Activated naive CD8-positive, alpha-beta T cell treated with anti-CD3 and anti-CD28 coated beads, Interleukin-2, amount 10 ng/mL, durations not matched to agents 7 days and 5 days (primary cell): ENCODE measurements at places on chromosomes 12 and 14.

- H3K36me3 ChIP-seq, result no peaks in the 10 kb centered on the region
- H3K27me3 ChIP-seq, result no peaks in the 10 kb centered on the region
- no peak overlapping the region for H3K27ac ChIP-seq
Observed at GRCh38 chr12:107027636-107028053, 40.7 kb upstream of the MTERF2 start.

DNA sequence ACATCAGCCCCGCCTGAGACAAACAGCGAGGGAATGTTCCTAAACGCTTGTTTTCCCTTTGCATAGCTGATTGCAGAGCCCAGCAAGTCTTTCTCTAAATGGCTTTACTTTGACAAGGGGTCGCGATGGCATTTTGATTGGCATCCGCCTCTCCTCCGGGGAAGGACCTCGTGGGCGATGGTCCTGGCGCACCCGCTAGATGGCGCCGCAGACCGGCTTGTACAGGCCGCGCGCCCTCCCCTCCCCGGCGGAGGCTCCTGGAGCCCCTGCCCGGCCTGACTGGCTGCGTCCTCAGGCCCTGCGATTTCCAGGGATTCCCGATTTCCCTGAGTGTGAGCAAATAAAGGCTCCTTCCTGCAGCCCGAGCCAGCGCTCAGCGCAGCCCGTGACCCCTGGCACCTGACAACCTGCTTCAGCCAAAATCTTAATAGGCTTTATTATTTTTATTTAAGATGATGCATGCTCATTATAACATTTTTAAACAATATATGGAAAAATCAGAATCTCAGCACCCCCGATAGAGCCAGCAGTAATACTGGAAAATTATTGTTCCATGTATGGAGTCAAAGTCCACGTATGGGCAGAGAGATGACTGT lies 468.3 kb downstream of the AACS start:
- H3K36me3 ChIP-seq, result no peaks in the 10 kb centered on the region
- H3K4me1 ChIP-seq, result no peaks in the 10 kb centered on the region
- H3K27ac ChIP-seq, result no peak overlapping the region
- H3K4me3 ChIP-seq, result no peak overlapping the region
- H3K27me3 ChIP-seq, result no peaks in the 10 kb centered on the region

GRCh38 chr12:124024263-124024678 lies 51.3 kb downstream of the ZNF664 start:
- H3K27me3 ChIP-seq, result peaks cover 2% of the 10 kb centered on the region
- no peak overlapping the region for H3K27ac ChIP-seq
- peaks cover 5% of the 10 kb centered on the region for H3K4me1 ChIP-seq
- H3K36me3 ChIP-seq, result peaks cover 2% of the 10 kb centered on the region

- H3K27ac ChIP-seq, result no peak overlapping the region
- no peaks in the 10 kb centered on the region for H3K27me3 ChIP-seq
Observed at GRCh38 chr14:52700701-52701172, 5.4 kb upstream of the ERO1A start.

- H3K36me3 ChIP-seq, result no peaks in the 10 kb centered on the region
- H3K4me1 ChIP-seq, result no peaks in the 10 kb centered on the region
Observed at GRCh38 chr12:114238808-114239207, 167.1 kb downstream of the TBX5 start.
